ENCODE measurements at places on chromosomes 11 and 22.

GRCh38 chr11:119754199-119754598 is 25.2 kb upstream of the NECTIN1 start:
- no peak for DNase-seq

GRCh38 chr11:68204402-68204801 is 8.7 kb downstream of the KMT5B start:
- no peak for DNase-seq

GRCh38 chr22:29352778-29353177 is 35.6 kb downstream of the AP1B1 start:
- DNase-seq = no peak

DNA sequence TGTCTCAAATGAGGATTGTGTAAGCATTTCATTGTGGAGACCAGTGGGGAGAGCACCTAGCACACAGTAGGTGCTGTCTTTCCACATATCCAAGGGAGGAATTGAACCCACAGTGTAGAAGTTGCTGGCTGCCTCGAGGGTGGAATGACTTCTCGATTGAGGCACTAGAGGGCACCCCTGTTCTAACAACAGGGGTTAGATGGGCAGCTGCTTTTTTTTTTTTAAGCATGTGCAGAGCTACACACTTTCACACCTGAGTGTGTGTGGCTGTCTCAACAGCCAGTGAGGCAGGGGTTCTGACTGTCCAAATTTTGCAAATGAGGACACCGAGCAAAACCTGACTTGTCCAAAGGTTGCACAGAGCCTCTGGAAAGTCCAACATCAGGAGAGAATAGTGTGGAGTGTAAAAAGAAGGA is 118.2 kb upstream of the CRYBB3 start:
- DNase-seq = no peak

DNA sequence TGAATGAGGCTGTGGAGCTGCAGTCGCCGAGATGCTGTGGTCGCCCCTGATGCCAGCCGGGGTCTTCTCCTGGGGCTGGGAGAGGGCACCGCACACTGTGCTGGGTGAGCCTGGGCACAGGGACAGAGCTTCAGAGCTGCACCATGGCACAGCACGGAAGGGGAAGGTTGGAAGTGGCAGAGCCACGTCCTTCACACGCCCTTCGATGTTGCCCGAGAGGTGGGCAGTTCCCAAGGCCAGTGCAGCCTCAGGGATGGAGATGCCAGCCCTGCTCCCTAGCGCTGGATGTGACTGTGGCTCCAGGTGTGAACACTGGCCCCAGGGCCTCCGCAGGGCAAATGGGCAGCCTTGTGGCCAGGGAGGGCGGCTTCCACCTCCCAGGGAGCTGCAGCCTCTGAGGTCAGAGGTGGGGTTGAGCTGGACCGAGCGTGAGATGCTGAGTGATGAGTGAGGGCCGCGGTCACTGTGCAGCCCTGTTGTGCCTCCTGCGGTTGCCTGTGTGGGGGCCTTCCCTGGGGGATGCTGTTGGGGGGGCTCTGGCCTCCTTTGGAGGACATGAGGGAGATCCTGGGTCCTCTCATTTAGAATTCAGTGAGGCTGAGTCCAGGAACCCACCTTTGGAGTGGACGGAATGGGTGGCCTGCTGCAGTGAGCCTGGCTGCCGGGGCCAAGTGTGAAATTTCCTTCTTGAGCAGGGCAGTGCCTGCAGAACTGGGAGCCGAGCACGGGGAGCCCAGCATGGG is 1090.0 kb downstream of the BRD1 start:
- no peak for DNase-seq

DNA sequence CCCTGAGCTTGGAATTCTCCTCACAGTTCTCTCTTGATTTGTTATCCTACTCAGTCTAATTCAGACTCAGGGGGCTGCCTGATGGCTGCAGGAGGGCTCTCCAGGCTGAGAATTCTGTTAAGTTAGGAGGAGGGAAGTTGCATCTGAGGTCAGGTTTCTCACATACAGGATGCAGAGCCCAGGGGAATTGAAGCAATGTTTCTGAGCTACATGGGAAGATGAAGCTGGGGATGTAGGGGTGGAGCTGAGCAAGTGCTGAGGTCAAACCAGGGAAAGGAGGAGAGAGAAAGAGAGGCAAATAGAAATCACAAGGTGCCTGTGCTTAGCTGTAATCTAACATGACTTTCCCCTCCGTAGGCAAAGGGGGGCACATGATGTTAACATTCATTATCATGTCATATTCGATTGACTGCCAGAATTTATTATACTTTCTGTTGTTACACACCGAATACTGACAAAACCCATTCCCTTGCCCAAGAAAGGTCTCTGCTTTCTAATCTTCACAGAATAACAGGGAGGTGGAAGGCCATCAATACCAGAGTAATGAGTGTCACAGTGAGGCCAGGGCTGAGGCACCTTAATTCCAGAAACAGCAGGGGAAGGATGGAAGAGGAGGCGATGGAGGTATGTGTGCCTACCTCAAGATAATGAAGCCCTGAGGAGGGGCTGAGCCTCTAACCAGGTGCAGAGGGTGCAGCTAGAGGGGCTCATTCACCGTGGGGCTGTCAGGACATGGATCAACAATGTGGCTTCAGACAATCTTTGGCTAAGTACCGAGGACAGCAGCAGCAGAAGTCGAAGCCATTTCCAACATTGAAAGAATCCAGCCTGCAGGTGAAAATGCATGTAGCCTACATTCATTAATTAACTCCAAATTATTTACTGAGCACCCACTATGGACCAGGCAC is 205.4 kb upstream of the SNX19 start:
- no peak for DNase-seq

GRCh38 chr11:32312865-32313403 is 122.4 kb downstream of the WT1 start:
- no peak for DNase-seq

GRCh38 chr11:6437993-6438392 is 2.8 kb downstream of the HPX start:
- DNase-seq = no peak
